ACHN (cell line): ENCODE measurements at places on chromosomes 3 and 15.

DNA sequence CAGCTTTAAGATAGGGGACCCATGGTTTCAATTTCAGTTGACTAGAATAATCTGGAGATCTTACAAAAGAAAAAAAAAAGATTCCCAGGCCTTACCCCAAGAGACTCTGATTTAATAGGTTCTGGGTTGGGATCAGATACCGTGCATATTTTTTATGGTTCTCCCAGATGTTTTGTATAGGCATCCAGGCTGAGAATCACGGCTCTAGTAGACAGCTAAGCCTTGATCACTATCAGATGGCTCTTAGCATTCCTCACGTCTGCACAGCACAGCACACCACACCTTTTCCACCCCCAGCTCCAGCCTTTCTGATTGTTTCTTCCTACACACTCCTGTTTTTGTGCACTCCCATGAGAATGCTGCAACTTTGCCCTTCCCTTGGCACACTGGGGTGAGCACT lies 40.8 kb downstream of the TMEM45A start:
- DNase-seq, result no peak

DNA sequence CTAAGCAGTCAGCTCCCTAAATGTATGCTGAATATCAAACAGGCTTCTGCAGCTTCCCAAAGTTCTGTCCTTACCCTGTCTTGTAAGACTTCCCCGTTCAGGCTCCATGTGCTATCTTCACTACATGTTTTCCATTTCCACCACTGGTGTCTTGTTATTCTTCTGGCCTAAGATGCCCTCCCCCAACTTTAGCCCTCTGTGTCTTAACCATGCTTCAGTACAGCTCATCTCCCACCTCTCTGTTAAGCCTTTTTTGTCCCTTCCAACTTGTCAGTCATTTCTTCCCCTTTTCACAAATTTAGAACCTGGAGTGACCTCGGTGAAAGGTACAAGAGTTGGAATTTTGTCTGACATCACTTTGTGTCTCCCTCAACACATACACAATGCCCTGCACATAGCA lies 151.7 kb upstream of the TBL1XR1 start:
- no peak for DNase-seq

DNA sequence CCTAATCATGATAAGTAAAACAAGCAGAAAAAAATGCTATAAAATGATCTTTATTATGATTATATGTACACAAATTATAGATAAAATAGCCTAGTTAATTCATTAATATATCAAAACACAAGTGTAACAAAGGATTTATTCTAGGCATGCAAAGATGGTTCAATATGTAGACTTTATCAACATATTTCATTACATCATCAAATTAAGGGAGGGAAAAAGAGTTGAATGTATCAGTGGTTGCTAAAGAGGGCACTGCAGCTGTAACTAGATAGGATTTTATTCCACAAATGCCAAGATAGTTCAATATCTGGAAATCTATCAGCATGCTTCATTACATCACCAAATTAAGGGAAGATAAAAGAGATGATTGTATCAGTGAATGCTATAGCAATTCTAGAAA lies 248.3 kb downstream of the LPP start:
- DNase-seq, result no peak

- peak; percentile 97 for DNase-seq
Observed at GRCh38 chr15:65304381-65305149, at the start of gene RNU5B-1. TSS of gene RNU5B-1 (plus strand) at chr15:65304677.

DNA sequence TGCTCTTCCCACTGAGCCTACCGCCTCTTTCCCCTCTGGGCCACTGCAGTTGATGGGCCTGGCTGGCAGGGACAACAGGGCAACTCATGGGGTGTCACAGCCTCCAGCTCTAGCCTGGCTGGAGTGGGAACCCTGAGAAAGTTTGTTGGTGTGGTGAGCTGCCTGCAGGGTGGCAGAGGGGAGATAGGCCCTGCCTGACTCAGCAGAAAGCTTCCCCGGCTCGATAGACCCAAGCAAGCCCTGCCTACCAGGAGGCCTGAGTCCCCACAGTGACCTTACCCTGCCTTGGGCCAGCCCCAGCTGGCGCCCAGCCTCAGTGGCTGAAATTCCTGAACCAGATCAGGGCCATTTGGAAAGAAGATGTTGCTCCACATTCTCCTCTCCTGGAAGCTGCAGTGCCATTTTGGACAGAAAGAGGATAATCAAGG lies 29.4 kb downstream of the ABTB1 start:
- no peak for DNase-seq
